ENCODE measurements at places on chromosomes 1 and 21. TPM values are rescaled to one million over a fixed set of nuclear protein-coding genes. Genes with fewer than 3 reads are reported as not detected.

GRCh38 chr1:68051475-68051874 is 1.0 kb upstream of the DIRAS3 start:
- no peak for DNase-seq
- H3K27me3 ChIP-seq: no peaks in the 10 kb centered on the region
- H3K27ac ChIP-seq: no peak overlapping the region
- no peaks in the 10 kb centered on the region for H3K36me3 ChIP-seq

DNA sequence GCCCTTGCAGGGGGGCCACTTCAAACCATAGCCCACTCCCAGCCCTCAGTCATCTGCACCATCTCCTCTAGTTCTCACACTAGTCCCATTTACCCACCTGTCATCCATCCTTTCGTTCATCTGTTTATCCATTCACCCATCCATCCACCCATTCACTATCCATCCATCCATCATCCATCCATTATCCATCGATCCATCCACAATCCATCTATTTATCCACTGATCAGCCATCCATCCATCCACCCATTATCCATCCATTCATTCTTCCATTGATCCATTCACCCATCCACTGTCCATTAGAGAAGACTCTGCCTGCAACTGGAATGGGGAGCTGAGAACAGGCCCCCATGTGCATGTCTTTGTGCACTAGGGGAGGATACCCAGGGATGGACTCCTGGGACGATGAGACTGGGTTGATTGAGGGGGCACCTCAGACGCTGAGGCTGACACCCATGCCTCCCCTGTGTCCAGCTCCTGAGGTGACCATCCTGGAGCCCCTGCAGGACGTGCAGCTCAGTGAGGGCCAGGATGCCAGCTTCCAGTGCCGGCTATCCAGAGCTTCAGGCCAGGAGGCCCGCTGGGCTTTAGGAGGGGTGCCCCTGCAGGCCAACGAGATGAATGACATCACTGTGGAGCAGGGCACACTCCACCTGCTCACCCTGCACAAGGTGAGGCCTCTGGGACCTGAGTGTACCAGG is 97.9 kb downstream of the TRIM11 start:
- no peaks in the 10 kb centered on the region for H3K4me1 ChIP-seq
- no peak overlapping the region for H3K4me3 ChIP-seq
- no peak overlapping the region for H3K27ac ChIP-seq
- H3K36me3 ChIP-seq: no peaks in the 10 kb centered on the region
- H3K27me3 ChIP-seq: no peaks in the 10 kb centered on the region

DNA sequence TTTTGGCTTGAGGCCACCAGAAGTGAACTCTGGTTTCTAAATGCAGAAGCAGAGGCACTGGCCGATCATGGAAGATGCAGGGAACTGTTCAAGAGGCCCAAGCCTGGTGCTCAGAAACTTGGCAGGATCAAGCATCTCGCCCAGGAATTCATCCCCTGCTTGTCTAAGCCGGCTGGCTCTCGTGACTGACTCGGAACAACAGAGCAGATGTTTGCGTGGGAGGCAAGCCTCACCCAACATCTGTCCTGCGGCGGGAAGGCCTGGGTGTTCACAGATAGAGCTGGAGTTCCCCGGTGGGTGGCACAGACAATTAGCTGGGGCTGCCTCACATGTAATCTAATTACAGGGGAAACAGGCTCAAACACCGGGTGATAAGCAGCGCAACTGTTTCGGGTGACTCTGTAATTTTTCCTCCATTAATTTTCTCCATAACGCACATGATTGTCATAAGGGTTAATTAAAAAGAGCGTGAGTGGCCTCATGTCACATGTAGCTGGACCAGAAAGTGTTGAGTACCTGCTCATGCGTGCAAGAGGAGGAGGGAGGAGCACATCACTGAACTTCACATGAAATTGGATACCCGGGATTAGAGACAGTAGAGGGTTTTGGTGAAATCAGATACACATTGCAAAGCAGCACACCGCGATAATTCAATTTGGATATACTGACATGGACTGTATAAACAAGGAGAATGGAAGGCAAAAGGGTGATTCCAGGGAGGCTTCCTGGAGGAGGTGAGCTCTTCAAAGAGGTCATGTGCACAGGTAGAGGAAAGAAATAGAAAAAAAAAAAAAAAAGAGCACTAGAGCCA is 180.0 kb downstream of the ETS2 start:
- no peaks in the 10 kb centered on the region for H3K36me3 ChIP-seq
- no peaks in the 10 kb centered on the region for H3K4me1 ChIP-seq
- H3K4me3 ChIP-seq: no peak overlapping the region
- no peaks in the 10 kb centered on the region for H3K27me3 ChIP-seq

GRCh38 chr21:21807598-21807903 is 809.3 kb downstream of the NCAM2 start:
- H3K36me3 ChIP-seq: no peaks in the 10 kb centered on the region
- no peaks in the 10 kb centered on the region for H3K4me1 ChIP-seq
- no peak overlapping the region for H3K4me3 ChIP-seq
- no peak for DNase-seq

CASP9 gene
- 9.2 TPM for total RNA-seq

CLCA4 gene
- not detected for total RNA-seq
